Tibial artery (tissue), 4 donors: ENCODE measurements at places on chromosomes 4 and X.

DNA sequence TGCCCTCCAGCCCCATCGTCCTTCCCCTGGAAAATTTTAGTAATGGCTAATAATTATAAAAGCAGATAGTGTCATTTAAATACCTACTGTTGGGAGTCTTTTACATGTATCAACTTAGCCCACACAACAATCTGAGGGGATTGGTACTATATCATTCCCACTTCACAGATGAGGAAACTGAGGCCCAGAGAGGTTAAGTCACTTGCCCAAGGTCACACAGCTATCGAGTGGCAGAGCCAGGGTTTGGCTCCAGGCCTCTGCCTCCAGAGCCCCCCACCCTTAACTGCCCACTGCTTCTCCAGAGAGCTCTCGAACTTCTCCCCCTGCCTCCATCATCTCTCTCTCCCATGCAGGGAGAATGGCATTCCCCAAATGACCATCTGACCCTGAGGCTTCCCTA lies 7.4 kb downstream of the C4orf50 start:
- no peak for DNase-seq

DNA sequence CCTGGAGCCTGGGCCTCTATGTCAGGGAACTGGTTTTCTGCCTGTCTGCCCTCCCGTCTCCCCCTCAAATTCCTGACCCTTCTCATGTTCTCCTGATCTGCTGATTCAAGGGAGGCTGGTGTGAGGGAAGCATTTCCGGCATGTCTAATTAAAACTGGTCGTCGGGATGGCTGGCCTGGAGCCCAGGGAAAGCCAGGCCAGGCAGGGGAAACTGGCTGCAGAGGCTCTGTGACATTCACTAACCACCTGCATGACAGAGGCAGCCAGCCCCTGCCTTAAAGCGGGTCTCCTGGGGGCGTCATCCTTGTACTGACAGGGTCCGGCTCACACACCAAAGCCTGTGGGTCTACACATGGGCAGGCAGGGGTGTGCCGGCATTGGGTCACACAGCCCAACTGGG lies 35.2 kb downstream of the ABLIM2 start:
- no peak for DNase-seq

- no peak for DNase-seq
Observed at GRCh38 chr4:21949073-21949457, 493 bp upstream of the KCNIP4 start.

- DNase-seq = no peak
Observed at GRCh38 chr4:41258783-41259182, 2.1 kb downstream of the UCHL1 start.

DNA sequence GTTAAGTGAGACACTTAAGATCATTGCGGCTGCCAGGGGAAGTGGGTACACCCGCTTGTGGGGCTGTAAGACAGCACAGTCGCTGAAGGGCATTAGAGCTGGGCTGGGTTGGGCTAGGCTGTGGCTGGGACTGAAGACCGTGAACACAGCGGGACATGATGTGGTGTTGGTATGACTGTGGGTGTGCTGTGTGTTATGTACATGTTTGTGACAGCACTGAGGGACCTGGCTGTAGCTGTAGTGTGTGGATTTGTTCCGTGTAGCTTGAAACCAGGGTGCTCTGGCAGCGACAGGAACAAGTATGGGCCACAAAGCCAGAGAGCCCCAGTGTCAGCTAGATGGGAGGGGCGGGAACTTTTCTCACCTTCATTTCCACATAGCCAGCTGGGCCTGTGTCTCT lies 82.1 kb downstream of the NHSL2 start:
- no peak for DNase-seq

GRCh38 chrX:39450234-39450977 lies 647.4 kb downstream of the BCOR start:
- no peak for DNase-seq

DNA sequence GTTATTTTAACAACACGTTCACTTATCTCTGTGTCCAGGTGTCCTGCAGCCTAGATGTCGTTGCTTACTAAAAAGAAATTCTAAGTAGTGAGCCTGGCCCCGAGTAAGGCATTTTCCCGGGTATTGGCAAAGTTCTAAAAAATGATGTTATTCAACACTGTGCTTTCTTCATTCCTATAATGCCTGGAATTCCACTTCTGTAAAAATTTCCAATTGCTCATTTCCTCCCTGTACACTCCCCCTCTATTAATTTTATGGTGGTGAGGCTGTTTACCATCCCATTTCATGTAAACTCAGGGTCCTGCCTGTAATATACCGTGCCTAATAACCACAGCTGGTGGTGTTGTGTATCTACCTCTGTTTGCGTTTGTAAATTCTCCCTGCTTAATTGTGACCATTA lies 14.2 kb downstream of the BST1 start:
- no peak for DNase-seq

DNA sequence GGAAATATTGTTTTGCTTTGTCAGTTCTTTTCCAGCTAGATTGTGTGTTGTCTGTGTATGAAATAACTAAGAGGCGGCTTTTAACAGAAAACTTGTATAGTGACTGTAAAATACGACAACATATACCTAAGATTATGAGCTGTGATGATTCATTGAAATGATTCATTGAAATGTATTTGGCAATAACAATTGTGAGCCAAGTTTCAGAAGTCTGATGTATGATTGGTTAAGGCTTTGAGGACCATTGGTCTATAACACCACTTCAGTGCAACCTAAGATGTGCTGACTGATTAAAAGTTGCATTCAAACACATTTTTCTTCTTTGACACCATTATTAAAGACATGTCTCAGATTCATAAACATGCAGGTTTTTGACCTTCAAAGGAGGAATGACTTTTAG lies 76.6 kb downstream of the PTPN13 start:
- no peak for DNase-seq

DNA sequence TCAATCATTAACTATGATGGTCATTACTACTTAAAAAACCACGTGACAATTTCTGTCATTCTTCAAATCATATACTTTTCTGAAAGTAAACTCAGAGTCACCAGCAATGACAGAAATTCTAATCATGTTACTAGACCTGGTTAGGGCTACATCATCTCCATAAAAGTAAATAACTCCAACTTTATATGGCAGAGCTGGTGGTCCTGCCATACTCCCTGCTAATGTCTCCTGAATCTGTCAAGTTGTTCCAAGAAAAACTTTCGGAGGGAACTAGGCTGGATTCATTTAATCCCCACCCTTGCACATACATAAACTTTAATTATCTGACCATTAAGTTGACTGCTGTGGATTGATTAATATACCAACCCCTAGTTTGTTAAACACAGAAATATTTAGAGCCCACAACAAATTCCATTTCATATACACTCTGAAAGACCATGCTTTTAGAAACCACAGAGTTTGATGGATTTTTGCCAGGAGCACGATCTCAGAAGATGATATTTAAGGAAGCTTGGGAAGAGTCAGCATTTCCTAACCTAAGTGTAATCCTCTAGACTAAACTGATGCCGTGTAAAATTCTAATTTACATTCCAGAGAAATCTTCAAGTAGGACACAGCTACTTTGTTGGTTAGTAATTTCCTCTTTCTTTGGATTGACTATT lies 577.0 kb downstream of the FAT4 start:
- no peak for DNase-seq

- DNase-seq = no peak
Observed at GRCh38 chr4:124573056-124573455, 139.5 kb downstream of the ANKRD50 start.

- DNase-seq = no peak
Observed at GRCh38 chr4:76279462-76279861, 27.1 kb upstream of the STBD1 start.

GRCh38 chr4:132218406-132218805 lies 930.7 kb upstream of the PCDH10 start:
- DNase-seq = no peak

GRCh38 chr4:90165883-90166282 lies 38.7 kb downstream of the CCSER1 start:
- DNase-seq = no peak

DNA sequence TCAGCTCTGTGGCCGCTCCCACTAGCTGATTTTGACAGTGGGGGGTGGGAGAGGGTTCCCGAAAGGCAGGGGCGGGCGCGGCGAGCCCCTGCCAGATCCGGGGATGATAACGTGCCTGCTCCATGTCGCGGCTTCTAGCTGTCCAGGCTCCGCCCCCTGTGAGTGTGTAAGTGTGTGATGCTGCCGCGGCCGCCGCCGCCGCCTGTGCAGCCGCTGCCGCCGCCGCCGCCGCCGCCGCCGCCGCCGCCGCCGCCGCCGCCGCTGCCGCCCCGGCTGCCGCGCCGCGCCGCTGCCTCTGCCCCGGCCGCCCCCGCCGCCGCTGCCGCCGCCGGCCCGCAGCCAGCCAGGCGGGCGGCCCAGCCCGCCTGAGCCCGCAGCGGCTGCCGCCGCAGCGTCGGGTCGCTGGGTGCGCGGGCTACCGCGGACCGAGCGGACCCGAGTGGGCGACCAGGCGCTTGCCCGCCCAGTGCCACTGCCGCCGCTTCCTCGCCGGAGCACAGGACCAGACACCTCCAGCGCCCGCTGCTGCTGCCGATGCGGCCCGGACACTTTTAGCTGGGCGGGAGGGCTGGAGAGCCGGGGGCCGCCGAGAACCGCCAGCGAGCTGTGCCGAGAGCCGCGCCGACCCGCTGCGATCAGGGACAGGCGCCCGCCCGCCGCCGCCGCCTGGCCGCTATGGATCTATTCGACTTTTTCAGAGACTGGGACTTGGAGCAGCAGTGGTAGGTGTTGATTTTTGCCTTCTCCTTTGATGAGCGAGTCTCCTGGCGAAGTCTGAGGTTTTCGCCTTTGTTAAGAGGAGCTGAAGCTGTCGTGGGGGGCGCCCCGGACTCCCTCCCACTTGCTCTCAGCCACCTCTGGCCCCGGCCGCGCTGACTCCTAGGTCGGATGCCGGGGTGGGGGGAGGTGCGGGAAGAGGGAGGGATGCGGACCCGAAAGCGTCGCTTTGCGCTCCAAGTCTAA lies at the start of gene AFF2:
TSS of gene AFF2 (plus strand) at position 195 of the 963 bp plus-strand sequence. CDS start at position 676, 481 bp downstream.
- no peak for DNase-seq

DNA sequence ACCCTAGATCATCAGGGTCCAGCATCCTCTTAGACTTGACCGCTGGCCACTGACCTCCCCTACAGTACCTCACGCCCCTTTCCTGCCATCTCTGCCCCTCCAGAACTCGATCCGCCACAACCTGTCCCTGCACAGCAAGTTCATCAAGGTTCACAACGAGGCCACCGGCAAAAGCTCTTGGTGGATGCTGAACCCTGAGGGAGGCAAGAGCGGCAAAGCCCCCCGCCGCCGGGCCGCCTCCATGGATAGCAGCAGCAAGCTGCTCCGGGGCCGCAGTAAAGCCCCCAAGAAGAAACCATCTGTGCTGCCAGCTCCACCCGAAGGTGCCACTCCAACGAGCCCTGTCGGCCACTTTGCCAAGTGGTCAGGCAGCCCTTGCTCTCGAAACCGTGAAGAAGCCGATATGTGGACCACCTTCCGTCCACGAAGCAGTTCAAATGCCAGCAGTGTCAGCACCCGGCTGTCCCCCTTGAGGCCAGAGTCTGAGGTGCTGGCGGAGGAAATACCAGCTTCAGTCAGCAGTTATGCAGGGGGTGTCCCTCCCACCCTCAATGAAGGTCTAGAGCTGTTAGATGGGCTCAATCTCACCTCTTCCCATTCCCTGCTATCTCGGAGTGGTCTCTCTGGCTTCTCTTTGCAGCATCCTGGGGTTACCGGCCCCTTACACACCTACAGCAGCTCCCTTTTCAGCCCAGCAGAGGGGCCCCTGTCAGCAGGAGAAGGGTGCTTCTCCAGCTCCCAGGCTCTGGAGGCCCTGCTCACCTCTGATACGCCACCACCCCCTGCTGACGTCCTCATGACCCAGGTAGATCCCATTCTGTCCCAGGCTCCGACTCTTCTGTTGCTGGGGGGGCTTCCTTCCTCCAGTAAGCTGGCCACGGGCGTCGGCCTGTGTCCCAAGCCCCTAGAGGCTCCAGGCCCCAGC lies 5.2 kb downstream of the FOXO4 start:
- DNase-seq = no peak

DNA sequence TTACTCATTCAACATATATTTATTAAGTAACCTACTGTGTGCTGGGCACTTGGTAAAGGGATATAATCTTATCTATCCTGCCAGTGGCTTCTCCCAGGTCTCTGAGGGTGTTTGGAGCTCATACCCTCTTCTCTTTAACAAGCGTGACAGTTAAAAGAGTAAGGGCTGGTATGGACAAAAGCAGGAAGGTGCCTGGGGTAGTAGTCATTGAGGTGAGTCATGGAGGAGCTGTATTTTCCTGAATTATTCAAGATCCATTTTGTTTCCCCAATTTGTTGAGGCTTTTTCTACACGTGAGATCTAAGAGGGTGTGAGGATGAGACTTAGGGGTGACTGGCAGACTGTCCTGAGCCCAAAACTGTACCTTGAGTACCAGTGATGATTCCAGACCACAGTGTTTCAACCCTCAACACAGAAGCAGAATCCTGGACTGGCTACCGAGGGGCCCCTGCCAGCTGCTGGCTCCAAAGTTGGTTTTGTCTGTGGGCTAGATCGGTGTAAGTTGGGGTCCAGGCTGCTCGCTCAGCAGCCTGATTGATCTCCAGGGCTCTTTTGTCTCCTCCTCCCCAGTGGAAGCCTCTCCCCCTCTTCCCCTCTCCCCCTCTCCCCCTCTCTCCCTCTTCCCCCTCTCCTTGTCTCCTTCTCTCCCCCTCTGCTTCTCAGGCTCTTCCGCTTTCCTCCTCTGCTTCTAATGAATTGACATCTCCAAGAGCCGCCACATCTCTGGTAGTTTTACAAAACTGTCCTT lies at the start of gene DRP2:
TSS of gene DRP2 (plus strand) at position 671 of the 748 bp plus-strand sequence. CDS start 11,862 bp downstream, outside the sequence.
- DNase-seq = no peak

DNA sequence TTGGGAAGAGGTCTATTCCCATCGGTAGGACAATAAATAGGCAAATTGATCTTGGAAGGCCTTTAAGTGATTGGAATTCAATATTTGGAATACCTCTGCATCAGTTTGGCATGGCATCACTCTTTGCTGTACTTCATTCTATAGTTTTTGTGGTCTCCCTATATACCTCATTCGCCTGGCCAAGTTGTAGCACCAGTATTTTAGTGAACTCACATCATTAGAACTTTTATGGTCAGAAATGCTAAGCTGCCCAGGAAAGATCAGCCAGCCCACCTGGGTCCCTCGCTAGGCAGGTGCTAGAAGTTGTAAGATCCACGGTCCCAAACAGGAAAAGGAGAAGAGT lies 40.3 kb downstream of the ZCCHC13 start:
- DNase-seq = no peak

- no peak for DNase-seq
Observed at GRCh38 chrX:98514032-98514431, 1630.3 kb downstream of the RPA4 start.

DNA sequence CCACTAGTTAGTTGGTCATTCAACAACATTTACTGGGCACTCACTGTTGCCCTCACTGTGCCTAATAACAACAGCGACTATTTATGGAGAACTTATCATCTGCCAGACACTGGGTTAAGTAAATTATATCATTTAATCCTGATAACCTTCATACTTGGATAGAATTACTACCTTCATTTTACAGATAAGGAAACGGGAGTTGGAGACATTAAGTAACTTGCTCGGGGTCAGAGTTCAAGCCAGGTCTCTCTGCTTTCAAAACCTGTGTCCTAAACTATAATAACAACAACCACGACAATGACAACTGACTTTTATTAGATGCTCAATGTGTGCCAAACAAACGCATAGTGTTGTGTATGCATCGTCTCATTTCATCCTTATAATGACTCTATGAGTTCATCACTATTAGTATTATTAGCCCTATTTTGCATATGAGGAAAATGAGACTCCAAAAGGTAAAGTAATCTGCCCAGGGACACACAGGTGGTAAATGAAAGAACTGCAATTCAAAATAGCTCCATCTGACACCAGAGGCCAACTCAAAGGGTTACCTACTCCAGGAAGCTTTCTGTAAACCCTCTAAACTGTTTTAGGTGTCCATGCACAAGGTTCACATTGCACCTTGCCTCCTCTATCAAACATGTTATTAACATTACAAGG lies 98.4 kb upstream of the ACSL4 start:
- DNase-seq = no peak

GRCh38 chr4:38129460-38130227 lies 169.4 kb downstream of the PTTG2 start:
- DNase-seq = no peak
